ENCODE measurements at places on chromosomes 6 and 20.

GRCh38 chr6:162493917-162494316 is 233.6 kb downstream of the PRKN start:
- no peak for DNase-seq

GRCh38 chr6:35181933-35182612 is 31.7 kb upstream of the SCUBE3 start:
- DNase-seq = no peak

DNA sequence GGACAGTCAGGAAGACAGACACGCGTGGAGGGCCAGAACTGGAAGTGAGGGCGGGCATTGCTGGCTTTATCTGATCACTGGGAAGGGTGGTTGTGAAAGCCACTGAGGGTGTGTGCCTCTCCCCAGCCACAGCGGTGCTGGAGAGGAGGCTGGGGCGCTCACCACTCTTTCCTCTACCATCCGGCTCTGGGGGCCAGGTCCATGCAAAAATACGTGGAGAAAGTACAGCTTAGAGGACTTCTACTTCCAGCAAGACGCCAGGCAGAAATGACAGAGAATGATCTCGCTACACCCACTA is 148.8 kb upstream of the RPS6KA2 start:
- no peak for DNase-seq

- DNase-seq = no peak
These were observed 113.4 kb downstream of the SCP2D1 start for GRCh38 chr20:18926965-18927364.

DNA sequence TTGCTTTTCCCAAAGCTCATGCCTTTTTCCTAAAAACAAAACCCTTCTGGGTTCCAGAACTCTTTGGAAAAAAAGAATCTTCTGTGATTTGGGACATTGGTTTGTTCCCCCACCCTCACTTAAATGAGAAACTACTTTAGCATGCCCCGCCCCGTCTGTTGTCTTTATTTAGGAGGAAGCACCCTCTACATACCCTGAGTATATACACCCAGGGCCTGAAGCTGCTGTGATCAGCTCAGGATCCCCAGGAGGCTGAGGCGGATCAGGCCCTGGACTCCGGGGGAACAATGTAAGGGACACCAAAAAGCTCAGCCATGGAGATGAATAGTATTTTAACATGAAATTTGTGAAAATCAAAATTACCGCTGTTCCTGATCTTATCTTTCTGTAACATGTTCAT is 1.4 kb downstream of the BCAS1 start:
- no peak for DNase-seq

GRCh38 chr6:119426619-119427018 is 77.1 kb upstream of the MAN1A1 start:
- DNase-seq = no peak

DNA sequence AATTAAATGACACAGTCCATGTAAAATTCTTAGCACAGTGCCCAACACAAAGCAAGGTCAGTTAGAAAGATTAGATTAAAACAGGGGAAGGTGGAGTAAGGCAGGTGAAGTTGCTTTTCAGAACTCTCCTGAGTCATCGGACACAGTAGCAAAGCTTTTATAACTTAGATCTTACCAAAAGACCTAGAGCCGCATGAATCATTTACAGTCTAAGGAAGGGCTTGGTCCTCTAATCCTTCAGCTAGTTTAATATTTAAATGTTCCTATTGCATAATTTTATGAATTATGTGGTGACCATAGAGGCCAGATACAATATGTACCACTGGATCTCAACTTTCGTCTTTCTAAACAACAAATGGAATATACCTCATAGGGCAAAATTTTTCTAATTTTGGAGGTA is 202.1 kb upstream of the SNX9 start:
- DNase-seq = no peak

- no peak for DNase-seq
These were observed 36.9 kb upstream of the SYNCRIP start for GRCh38 chr6:85679445-85680123.

- DNase-seq = no peak
These were observed 3.8 kb downstream of the EFHC1 start for GRCh38 chr6:52423971-52424381.

DNA sequence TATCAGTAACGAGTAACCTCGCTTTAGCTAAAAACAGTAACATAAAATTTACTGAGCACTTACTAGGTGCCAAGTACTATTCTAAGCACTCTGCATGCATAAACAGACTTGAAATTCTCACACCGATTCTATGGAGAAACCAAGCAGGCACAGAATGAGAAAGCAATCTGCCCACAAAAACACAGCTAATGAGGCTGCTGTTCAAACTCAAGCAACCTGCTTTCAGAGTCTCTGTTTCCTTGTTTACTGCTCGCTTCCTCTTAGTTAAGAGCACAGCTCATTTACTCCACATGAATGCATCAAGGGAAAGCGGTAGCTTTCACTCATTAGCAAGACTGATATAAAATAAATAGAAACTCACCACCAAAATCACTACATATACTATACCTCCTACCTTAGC is 37.4 kb downstream of the PRKN start:
- no peak for DNase-seq

- no peak for DNase-seq
These were observed 73.4 kb downstream of the FUT9 start for GRCh38 chr6:96089173-96089572.

- DNase-seq = no peak
These were observed 504.5 kb downstream of the HDGFL1 start for GRCh38 chr6:23073821-23074220.

DNA sequence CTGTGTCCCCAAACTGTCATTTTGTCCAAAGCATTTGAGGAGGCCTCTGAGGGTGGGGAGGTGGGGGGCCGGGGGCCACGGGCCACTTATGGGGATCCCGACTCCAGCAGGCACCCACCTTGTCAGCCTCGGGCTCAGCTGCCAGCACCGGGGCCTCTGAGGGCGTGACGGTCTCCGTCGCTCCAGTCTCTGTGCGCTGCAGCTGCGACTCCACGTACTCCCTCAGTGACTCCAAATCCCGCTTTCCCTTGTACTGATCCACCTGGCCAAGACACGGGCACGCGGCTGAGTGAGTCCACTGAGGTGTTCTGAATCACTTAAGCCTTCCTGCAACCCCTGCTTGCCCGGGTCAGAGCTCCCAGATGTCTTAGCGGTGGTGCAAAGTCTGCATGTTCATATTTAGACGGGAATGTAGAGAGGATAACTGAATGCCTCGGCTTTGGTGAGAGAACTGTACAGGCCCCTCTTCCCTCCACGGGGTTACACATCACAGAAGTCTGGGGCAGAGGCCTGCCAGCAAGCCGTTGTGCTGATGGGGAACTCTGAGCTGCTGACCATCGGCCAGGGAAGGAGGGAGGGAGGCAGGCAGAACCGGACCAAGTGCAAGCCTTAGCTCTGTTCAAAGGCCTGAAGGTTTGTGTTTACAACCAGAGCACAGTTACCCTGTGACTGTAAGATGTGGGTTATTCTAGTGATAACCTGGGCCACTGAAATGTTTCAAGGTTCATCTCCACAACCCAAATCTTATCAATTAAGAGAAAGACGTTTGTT is 21.8 kb downstream of the TXNDC5 start:
- DNase-seq = no peak

DNA sequence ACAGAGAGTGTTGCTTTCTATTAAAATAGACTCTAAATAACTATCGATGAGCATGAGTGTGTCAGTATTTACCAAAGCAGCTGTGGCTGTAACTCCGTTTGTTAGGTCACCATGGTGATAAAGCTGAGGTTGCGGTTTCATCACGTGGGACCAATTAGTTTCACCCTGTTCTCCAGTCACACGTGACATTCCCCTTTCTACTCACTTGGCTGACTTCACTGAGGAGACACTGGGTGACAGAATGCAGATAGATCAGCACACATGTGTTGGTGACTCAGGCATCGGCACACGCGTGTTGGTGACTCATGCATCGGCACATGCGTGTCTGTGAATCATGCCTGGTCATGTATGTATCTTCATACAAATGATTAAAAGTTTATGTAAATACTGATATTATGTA is 285.4 kb downstream of the THBS2 start:
- DNase-seq = peak; percentile 96

DNA sequence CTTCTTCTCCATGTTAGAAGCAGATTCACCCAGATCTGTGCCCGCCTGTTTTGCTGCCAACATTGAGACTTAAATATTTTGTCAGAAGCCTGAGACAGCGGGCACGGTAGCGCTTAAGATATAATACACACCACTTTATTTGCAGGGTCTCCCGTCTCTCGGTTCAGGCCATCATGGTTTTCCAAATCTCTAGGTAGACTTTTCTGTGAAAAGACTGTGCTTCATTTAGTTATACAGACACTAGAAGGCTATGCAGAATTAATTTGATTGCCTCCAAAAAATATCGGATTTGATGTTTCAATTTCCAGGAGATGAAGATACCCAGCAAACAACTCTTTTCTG is 598 bp downstream of the TBP start:
- DNase-seq = no peak

- DNase-seq = no peak
These were observed 55.2 kb upstream of the NOX3 start for GRCh38 chr6:155510879-155511278.

DNA sequence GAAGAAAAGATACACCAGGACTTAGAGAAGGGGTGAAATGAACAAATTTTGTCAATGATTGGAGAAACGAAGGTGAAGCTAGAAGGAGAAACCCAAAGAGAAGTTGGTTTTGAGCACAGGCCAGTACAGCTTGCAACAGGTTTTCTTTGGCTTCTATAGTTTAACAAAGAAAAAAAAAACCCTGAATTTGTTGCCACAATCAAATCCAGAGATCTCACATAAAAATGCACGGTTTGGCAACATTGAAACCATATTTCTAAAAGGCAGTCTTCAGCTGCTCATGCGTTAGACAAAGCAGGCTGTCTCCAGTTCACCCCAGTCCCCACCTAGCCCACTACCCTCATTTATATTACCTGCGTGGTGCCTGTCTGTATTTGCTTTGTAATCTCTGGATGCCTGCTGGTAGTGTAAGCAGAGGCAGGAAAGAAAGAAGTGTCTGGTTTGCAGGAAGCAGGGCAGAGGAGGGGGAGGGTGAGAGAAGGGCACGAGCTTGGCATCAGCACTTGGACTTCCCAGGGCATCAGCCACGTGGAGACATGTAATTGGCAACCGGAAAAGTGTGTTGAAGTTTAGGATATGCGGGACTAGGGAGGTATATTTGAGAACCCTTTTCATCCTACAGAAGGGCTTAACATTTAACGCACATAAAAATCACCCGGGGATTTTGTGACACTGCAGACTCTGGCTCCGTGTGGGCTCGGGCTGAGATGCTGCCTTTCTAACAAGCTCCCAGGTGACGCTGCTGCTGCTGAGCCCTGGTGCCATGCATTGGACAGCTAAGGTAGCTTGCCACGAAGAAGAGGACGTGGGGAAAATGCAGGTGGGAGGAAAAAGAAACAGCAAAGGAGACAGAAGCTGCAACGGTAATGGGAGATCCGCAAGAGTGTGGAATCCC is 14.4 kb downstream of the PFDN4 start:
- DNase-seq = peak; percentile 19

DNA sequence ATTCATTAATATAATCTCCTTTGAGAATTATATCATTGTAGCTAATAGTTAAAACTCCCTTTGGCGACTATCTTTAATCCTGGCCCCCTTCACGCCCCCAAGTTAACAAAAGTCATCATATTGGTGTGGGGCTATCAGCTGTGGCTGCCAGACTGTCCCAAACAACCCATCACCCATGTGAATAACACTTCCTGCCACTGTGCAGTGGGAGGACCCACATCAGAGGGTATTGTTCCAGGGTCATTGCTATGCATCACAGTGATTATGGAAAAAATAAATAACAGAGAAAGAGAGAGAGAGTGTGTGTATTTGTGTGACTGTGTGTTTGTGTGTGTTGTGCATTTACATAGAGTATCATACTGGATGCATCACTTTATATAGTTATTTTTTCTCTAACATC is 39.3 kb upstream of the TENT5A start:
- no peak for DNase-seq

DNA sequence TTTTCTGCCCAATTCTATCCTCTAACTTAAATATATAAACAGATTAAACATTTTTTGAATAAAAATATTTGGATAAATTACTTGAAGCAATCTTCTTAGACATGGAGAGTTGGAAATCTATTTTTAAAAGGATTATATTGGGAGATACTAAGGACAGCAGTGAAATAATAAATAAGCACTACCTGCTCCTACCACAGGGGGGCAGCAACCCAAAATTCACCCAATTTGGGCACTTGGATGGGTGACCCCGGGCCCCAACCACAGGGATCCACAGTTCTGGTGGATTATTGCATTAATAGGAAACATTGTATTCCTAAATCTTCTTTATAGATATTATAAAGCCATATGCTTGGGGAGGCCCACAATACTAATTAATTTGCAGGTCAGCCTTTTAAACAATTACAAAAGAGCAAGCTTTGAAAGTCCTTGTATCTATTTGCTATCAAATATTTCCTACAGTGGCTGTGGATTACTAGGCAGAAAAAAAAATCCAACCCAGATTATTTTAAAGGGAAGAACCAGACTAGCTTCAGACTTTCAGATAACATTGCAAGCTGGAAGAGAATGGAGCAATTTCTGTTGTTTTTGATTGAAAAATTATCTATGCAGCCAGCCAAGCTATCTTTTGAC is 66.4 kb upstream of the PDE10A start:
- DNase-seq = no peak

DNA sequence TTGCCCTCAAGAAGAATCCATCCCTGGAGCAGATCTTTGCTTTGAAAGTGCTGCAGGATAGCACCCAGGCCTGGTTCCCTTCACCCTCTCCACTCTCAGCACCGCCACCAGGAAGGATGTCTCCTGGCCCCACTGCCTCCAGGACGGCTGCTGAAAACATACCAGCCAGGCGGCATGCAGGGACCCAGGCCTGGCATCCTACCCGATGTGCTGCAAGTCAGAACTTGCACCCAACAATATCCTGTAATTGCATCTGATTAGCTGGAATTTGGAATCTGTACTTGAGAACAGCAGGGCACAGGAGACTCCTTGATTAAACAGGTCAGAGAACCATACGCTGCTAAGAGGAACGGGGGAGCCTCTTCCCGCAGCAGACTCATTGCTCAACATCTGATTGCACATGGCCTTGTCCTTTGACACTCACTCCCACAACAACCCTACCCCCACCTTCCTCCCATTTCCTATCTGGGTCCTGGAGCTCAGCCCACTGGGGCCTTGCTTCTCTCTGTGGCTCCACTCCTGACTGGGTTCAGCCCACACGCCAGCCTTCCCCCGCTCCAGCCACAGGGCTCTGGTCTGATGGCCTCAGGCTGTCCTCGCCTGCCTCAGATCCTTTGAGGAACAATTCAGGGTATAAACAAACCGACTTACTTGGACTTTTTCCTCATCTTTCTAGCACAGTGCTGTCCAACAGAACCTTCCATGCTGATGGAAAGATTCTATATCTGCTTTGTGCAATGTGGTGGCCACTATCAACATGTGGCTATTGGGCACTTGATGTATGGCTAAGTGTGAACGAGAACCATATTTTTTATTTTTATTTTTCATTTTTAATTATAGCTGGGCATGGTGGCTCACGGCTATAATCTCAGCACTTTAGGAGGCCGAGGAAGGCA is 78.0 kb downstream of the FGD2 start:
- no peak for DNase-seq

GRCh38 chr20:1856424-1856823 is 38.8 kb upstream of the SIRPA start:
- DNase-seq = no peak

- peak; percentile 22 for DNase-seq
These were observed 257.4 kb downstream of the PLCB1 start for GRCh38 chr20:8389381-8390036.

Measured in NCI-H774 (cell line).